ENCODE measurements at places on chromosomes 2 and 18. TPM values are rescaled to one million over a fixed set of nuclear protein-coding genes. Genes with fewer than 3 reads are reported as not detected.

EFR3B gene
- total RNA-seq: 1.0 TPM

SMYD1 gene
- total RNA-seq: not detected

GPR35 gene
- total RNA-seq: 1.6 TPM

SLC9A4 gene
- 23.5 TPM for total RNA-seq

MALL gene
- total RNA-seq: 31.6 TPM

SRD5A2 gene
- total RNA-seq: 0.65 TPM

DYNAP gene
- not detected for total RNA-seq

MAPK4 gene
- total RNA-seq: 14.3 TPM

DCDC2C gene
- not detected for total RNA-seq

PFN4 gene
- total RNA-seq: 1.2 TPM

IL36G gene
- total RNA-seq: not detected

MYOM1 gene
- 9.7 TPM for total RNA-seq

HOXD13 gene
- total RNA-seq: not detected

MC4R gene
- total RNA-seq: not detected

EIF4E2 gene
- 49.1 TPM for total RNA-seq

SPATA3 gene
- total RNA-seq: not detected

LRATD1 gene
- 27.5 TPM for total RNA-seq

TMEM37 gene
- total RNA-seq: 2.2 TPM

UBE2E3 gene
- total RNA-seq: 91.4 TPM

CRYGD gene
- total RNA-seq: not detected

PLA2R1 gene
- total RNA-seq: 19.0 TPM

ANTXR1 gene
- 87.8 TPM for total RNA-seq

INHBB gene
- total RNA-seq: 10.8 TPM

ASB18 gene
- not detected for total RNA-seq

LRRTM1 gene
- total RNA-seq: not detected

FBLN7 gene
- 8.9 TPM for total RNA-seq

TSGA10 gene
- 19.9 TPM for total RNA-seq

ABCB11 gene
- total RNA-seq: 0.18 TPM

KHK gene
- total RNA-seq: 2.6 TPM

EVA1A gene
- 2.3 TPM for total RNA-seq

FAP gene
- 3.0 TPM for total RNA-seq

FOXI3 gene
- not detected for total RNA-seq

IL36A gene
- not detected for total RNA-seq

PLEK gene
- 3.7 TPM for total RNA-seq

Data from ureter (tissue), 1 donor.